ENCODE measurements at places on chromosomes 11 and 22. TPM values are rescaled to one million over a fixed set of nuclear protein-coding genes. Genes with fewer than 3 reads are reported as not detected.

DNA sequence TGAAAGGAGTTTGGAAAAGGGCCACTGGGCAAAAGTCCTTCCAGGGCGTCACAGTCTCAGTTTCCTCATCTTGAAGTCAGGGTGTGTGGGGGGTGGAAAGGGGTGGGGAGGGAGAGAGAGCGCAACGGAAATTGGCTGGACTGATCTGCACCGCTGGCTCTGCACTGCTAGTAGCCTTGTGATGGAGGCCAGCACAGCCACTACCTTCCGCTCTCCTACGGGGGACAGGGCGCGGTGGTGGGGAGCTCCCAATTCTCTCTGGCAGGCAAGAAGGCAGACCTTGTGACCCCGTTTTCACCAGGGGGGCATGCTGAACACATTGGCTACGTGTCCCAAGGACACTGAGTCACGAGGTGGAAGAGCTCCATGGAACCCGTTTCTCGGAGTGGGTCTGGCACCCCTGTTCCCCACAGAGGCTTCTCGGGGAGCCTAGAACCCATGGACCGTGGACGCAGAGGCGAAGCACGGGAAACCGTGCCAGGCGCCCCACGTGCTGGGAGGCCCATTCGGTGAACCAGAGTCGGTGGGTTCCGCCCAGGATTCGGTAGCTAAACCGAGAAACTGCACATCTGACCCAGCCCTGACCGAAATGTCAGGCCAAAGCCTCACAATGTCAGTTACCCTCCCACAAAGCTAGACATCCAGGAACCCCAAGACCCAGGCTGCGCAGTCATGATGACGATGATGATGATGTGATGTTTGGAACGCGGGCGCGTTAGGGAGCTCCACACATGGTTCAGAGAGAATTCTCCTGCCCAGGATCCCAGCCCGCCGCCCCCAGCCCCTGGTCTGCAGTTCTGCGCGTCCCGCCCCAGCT lies 28.3 kb upstream of the WNT11 start:
- DNase-seq, result no peak

DNA sequence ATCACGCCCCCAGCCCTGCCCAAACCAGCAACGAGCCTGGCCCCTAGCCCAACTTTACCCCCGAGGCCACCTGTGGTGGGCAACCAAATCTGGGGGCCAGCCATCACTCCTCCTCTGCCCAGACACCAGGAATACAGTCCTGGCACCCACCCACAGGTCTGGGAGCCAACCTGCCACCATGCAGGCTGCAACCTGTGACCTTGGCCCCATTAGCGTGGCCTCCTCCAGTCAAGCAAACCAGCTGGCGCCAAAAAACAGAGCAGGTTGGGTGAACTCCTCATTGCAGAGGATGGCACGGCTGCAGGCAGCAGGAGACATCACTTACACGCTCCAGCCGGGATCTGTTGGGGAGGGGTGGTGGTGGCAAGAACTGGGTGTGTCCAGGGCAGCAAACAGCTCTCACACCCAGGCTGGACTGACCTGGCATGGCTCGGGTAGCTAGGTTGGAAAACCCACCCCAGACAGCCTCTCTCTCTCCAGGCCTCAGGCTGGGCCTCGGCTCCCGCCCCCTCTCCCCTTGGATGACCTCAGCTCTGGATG lies 65.5 kb upstream of the TCF20 start:
- no peak for DNase-seq

Gene PCF11
- 63.0 TPM for total RNA-seq

DNA sequence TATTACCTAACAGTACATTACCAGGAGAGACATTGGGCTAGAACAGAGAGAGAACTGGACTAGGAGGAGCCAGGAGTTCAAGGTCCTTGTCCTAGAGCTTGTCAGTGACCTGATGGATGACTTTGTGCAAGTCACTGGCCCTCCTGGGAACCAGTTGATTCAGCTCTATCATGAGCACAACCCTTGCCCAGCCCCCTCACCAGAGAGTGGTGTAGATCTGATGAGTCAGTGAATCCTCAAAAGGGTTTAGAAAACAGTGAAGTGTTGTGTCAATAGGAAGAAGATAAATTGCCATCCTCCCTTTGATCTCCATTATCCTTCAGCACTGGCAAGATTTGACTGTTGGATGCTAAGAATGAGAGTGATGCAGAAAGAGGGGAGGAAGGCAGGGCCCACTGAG lies 24.3 kb downstream of the NEU3 start:
- no peak for DNase-seq

DNA sequence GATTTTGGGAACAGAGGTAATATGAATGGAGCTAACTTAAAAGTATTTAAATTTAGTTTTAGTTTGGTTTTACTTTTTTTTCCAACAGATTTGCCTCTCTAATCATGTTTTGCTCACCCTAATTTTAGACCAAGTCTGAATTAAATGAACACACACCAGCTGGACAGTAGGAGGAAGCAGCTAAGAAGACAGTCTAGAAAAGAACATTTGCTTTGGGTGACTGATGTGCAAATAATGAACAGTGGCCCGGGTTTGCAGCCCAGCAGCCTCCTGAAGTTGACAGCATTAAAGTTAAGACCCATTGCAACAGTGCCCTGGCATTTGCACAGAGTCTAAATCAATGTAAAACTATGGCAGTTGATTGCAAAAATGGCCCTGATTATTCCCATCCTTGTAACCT lies 66.4 kb upstream of the SORL1 start:
- DNase-seq, result no peak

Gene THOC5
- total RNA-seq, result 52.7 TPM

Gene KRTAP5-2
- not detected for total RNA-seq

GRCh38 chr11:122874991-122875390 lies 7.6 kb upstream of the JHY start:
- DNase-seq, result no peak

DNA sequence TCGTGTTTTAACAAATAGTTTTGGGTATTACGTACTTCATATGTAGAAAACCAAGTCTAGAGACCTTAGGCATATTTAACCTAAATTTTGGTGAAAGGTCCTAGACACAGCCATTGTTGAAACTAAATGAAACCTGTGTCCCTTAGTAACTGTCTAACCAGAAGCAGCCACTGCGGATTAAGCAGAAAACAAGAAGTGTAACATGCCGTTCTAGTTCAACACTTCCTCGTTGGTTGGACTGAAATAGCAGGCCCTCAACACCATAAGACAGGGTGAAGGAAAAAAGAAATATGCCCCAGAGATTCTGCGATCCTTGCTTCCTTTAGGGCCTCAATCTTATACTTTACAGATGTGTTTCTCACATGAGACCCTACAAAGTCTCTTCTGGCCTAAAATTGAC lies 2.0 kb downstream of the NAA40 start:
- no peak for DNase-seq

- DNase-seq, result no peak
Measured at GRCh38 chr11:86067851-86068137, 1.1 kb downstream of the PICALM start.

DNA sequence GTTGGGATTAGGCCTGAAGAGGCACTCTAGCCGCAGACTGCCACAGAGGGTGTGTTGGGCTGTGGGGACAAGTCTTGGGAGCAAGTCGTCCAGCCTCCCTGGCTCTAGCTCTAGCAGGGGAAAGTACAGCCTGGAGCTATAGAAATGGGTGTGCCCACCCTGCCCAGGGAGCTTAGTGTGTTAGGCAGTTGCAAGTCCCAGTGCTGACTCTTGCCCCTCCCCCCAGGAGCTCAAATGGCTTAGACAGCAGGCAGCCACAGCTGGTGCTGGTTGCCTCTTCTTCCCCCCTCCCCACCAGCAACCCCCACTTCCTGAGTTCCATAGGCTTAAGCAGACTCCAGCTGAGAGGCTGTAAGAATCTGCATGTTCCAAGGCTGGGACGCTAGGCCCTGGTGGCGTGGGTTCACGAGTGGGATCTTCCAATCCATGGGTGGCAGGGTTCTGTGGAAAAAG lies 61.2 kb downstream of the GUCY1A2 start:
- no peak for DNase-seq

- DNase-seq, result no peak
Measured at GRCh38 chr22:35631597-35631996, 14.5 kb upstream of the MB start.

DNA sequence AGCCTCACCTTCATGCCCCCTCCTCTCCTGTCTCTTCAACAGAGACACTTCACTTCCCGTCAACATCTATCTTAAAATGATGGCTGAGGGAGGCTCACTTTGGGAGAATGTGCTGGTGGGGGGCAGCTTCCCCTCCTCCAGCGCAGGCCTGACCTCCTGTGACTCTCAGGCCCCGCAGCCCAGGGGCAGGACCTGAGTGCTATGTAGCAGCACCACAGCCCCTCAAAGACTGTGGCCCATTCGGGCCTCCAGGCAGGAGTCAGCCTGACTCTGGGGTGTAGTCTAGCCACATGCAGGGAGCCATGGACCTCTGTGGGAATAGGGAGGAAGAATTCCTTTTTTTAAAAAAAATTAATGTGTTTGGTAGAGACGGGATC lies 43.7 kb downstream of the DKK3 start:
- no peak for DNase-seq

Gene MMP27
- total RNA-seq, result not detected

GRCh38 chr11:7654195-7654705 lies 19.1 kb downstream of the CYB5R2 start:
- DNase-seq, result no peak

Gene GGTLC2
- not detected for total RNA-seq

DNA sequence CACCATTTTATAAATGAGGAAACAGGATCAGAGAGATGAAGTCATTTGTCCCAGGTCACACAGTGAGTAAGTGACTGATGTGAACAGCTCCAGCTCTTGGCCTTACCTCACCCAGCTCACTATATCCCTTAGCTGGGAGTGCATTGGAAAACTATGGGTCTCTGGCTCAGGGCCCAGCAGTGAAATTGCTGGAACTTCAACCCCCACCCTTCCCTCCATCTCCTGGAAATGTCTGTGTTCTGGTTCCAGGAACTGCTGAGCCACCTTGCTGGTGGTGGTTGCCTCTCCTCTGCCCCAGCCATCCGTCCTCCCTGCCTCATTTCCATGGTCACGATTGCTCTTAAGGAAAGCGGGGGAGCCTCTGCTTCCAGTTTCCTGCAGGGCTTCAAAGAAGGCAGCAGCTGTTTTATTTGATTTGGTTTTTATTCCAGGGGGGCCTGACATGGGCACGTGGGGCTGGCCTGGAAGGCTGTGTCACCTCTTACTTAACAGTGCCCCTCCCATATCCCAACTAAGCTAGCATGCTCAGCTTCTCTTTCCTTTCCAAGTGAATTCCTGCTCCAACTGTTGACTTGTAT lies 46.2 kb upstream of the CSTF3 start:
- DNase-seq, result no peak

DNA sequence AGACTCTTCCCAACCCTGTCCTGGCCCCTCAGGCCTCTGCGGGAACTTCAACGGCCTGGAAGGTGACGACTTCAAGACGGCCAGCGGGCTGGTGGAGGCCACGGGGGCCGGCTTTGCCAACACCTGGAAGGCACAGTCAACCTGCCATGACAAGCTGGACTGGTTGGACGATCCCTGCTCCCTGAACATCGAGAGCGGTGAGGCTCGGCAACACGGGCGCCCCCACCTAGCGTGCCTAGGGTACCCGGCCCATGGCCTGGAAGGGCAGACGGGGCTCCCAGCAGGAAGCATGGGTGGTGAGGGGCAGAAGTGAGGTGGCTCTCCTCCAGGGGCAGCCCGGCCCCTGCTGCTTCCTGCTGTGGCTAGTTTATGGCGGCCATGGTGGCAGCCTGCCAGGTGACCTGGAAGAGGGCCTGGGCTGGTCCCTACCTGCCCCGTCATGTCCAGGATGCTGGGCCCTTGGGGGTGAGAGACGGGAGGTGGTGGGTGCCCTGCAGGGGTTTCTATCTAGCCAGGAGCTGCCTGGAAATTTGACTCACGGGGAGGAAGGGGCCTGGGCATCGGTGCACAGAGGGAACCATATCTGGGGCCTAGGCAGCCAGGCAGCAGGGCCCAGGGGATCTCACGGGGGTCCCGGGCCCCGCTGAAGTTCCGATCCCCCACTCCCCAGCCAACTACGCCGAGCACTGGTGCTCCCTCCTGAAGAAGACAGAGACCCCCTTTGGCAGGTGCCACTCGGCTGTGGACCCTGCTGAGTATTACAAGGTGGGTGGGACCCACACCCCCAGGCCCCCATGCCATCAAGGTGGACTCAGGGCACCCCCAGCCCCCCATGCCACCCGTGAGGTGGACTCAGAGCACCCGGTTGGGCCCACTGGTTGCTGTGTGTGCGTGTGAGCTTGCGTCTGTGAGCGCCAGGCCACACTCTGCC lies 9.2 kb downstream of the MUC2 start:
- DNase-seq, result no peak

Gene APOL2
- total RNA-seq, result 54.7 TPM

- DNase-seq, result peak; percentile 84
Measured at GRCh38 chr22:44620129-44620840, 81.7 kb upstream of the PRR5 start.

Gene DRD2
- total RNA-seq, result 0.18 TPM

Gene KDM2A
- 96.0 TPM for total RNA-seq

DNA sequence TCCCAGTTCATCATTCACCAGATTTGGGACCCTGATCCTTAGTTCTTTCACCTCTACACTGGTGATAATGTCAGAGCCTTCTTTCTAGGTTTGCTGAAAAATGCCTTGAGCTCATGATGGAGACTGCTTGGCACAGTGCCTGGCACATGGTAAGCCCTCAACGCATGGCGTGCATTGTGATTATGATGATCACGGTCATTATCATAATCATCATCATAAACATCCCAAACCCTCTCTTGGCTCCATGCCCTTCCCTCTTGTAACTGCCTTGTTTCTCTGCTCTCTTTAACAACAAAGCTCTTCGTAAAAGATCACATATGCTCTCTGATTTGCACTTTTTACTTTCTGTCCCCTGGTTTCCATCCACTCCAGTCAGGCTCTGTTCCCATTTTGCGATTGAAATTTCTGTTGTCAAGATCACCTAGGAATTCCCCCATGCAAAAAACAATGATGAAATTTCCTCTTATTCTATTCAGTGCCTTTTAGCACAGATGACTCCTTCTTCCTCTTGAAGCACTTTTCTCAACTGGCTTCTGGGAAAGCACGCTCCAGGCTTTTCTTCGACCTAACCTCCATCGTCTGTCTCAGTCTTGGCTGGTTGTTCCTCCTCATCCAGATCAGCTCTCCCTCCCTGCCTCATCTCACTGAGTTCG lies 479.1 kb downstream of the OPCML start:
- DNase-seq, result no peak

GRCh38 chr11:70365544-70365927 lies 32.8 kb upstream of the CTTN start:
- no peak for DNase-seq

DNA sequence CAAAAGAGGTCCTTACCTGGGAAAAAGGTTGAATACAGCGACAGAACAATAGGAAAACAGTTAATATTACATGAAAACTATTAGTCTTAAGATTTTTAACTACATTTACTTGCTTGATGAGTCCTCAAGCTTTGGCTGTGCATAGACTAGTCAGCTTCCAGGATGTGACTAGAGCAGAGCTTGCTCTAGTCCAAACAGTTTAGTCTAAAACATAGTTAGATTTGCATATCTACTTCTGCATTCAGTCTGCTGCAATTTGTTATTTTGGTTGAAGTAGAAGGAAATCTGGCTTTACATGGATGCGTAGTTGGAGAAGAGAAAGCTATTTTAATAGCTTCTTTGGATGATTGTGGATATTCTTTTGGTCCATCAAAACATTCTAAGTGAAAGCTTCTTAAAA lies 95.3 kb upstream of the ALKBH3 start:
- DNase-seq, result no peak

Gene OVOL1
- total RNA-seq, result 0.16 TPM

- DNase-seq, result no peak
Measured at GRCh38 chr22:46714550-46714949, 23.5 kb downstream of the CERK start.

Data from activated T-helper 2 cell treated with anti-CD3 and anti-CD28 coated beads, Interferon-gamma antibody, Interleukin-2, Interleukin-4, amounts not matched to agents 10 μg/mL and 5 μg/mL and 100 μg/mL, durations not matched to agents 14 hours and 24 hours and 36 hours (primary cell).